DMS79 treated with DMSO at 0.1 percent for 48 hours (cell line): ENCODE measurements at places on chromosomes 1 and 21.

GRCh38 chr1:38330799-38331198, 284.2 kb upstream of the POU3F1 start:
- DNase-seq: no peak

DNA sequence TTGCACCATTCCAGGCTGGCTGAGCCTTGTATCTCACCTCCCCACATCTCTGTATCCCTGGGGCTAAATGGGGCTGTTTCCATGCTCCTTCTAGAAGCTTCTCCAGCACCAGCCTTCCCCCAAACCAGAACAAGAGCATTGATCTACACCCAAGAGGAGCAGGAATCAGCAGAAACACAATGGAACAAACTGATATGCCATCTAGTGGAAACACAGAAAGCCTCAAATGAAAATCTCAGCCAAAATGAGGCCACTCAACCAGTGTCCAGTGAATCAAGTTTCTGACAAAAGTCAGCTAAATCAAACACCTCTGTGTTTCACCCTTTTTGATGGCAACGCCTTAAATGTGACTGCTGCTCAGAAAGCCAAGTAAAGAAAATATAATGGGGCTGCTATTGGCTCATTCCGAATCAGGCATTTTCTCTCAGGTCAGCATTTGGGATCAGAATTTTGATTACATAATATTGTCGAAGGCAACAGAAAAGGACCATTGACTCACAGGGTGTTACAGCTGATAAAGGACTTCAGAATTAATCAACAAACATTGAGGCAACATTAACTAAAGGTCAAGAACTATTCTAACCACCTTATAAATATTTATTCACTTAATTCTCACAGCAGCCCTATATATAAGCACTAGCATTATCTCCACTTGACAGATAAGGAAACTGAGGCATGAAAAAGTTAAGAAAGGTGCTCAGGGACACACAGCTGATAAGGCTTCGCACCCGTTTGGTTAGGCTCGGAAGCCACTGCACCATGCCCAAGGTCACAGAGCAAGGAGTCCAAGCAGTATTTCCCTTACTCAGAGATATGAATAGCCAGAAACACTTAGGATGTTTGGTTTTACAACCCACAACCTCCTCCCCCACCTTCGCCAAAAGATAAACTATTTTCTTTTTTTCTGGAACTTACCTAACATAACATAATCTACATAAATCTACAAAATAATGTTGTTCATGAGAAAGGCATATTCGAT, 85.8 kb upstream of the KCNJ15 start:
- DNase-seq: no peak

DNA sequence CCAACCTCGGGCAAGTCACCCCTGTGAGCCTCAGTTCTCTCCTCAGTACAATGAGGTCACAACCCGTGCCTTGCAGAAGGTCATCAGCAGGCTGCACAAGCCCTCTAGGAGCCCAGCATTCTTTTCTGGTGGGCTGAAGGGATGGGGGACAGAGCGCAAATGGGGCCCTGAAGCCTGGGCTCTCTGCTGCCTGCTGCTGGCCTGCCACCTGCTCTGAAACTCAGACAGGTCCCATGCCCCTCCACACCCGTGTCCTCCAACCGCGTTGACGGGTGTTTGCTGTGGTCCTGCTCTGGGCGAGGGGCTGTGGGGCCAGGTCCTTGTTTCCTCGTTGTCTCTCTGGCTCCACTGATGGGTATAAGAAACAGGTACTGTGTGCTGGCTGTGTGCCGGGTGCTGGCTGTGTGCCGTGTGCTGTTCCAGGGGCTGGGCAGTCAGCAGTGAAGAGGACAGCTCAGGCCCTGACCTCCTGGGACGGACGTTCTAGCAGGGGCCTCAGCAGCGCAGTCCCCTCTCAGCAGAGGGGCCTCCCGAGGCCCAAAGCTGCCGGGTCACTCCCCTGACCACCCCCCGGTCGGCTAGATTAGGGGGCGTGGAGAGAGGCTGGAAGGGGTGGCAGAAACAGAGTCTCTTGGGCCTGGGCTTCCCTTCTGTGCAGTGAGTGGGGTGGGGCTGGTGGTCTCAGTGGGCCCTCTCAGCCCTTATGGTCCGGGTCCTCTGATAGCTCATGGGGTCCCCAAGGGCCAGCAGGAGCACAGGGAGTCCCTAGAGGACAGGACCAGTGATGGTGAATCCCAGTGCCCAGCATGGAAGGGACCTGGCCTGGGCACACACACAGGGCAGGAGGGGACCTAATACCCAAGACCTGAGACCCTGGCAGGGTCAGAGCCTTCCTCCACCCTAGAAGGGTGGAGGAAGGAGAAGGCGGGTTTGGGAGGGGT, 42.1 kb downstream of the DMRTB1 start:
- peak; percentile 49 for DNase-seq

DNA sequence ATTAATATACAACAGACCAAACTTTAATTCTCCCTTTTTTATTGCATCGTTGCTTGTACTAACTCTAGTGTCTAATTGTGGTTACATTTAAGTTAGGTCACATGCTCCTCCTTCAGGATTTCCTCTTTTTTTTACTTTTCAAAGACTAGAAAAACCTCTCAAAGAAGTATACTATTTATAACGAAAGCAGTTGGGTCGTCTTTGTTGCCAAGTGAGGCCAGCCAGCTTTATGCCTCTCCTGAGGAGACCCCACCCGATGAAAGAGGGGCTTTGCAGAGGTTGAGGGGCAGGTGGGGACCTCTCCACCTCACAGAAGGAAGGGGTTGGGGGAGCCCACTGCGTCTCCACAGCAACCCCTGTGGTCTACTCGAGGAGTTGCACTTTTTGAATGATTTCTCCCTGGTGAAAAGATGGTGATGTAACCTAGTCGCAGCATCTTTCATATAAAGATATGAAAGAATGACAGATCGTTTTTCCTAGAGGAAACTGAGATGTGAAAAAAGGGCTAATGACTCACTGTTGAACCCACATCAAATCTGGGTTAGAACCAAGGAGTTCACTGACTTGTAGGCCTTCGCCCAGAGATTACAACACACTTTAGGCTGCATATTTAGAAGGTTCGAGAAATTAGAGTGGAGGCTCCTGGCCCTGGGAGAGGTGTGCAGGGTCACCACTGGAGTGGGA, 6.4 kb downstream of the TGFB2 start:
- DNase-seq: no peak

- no peak for DNase-seq
Observed at GRCh38 chr1:214296860-214297745, 16.1 kb downstream of the SMYD2 start.

GRCh38 chr21:35783721-35784120, 276.6 kb downstream of the SETD4 start:
- DNase-seq: no peak

DNA sequence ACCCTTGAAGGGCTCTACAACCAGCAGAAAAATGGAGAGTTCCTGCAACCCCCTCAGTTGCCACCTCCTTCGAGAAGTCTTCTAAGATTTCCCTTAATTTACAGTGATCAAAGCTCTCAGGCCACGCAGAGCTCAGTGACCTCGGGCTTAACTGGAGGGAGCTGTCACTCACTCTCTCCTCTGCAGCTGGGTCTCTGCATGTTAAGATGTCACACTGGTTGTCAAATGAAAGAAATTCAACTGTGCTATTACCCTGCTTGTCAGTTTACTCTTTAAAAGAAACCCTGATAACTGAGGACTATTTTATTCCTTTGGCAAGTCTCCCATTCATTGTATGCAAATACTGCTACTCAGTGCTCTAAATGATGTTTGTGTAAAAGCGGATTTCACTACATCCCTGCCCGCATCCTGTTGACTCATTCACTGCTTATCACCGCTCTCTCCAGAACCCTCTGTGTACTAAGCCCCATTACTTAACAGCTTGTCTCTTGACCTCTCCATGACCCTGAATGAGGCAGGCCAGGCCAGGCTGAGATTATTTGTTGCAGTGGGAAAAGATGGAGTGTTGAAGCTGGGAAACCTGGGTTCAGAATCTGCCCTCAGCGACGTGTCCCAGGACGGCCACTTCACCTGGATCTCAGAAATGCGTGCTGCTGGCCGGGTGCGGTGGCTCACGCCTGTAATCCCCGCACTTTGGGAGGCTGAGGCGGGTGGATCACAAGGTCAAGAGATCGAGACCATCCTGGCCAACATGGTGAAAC, 13.7 kb downstream of the DHRS3 start:
- no peak for DNase-seq

GRCh38 chr21:38861989-38862683, 56.4 kb downstream of the ETS2 start:
- no peak for DNase-seq

- no peak for DNase-seq
Observed at GRCh38 chr1:84089465-84089864, 54.6 kb upstream of the PRKACB start.

DNA sequence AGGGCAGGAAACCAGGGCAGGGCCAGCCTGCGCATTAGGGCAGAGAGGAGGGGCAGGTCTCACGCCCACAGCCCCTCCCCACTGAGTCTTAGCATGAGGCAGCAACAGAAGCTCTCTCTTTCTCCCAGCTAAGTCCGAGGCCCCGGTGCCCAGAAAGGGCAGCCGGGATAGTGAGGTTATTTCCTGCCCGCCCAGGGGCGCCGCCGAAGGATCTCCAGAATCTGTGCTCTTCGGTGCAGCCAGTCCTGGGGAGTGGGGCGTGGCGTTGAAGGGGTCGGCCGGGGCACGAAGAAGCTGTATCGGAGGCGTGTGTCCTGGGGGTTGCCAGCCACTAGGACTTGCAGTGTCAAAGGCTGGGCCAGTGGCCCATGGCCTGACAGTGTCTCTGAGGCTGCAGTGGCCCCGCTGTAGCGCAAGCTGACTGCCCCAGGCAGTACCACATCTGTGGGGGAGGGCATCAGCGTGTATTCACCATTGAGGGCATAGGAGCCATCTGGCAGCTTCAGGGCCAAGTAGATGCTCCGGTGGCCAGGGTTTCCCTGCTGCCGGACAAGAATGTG, 7.8 kb downstream of the ADAMTS4 start:
- no peak for DNase-seq

DNA sequence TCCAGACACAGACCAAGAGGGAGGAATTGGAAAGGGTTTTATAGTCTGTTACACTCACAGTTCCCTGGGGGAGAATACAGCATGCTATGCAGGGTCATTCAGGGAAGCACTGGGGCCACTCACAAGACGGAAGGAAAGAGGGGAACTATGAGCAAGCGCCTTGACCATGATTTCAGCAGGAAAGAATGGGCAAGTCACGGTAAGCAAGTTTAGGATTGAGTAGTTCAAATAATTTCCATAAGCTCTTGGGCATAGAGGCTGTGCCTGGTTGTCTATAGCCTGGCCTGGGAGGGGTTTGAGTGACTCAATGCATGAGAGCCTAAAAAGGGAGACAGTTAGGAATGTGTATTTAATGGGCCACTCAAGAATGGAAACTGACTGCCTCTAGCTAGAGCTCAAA, 176.7 kb downstream of the TTLL7 start:
- DNase-seq: no peak

DNA sequence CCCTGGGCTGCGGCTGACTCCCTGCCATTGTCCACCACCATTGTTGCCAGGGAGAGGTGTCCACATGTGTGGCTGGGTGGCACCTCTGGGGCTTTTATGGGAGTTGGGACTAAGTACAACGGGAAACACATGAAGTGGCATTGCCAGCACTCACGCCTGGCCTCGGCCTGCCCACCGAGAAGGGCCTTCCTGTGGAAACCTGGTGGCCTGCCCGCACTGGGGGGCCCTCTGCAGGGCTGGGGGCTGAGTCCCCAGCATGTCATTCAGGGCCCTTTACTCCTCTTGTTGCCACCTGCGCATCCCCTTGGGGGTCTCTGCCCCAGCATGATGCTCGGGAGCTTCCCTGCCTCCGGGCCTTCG, 35.5 kb upstream of the RUNX3 start:
- no peak for DNase-seq

- DNase-seq: peak; percentile 25
Observed at GRCh38 chr1:51953079-51953478, 37.4 kb downstream of the RAB3B start.

GRCh38 chr1:40583980-40584379, 52.5 kb downstream of the ZNF684 start:
- DNase-seq: no peak

DNA sequence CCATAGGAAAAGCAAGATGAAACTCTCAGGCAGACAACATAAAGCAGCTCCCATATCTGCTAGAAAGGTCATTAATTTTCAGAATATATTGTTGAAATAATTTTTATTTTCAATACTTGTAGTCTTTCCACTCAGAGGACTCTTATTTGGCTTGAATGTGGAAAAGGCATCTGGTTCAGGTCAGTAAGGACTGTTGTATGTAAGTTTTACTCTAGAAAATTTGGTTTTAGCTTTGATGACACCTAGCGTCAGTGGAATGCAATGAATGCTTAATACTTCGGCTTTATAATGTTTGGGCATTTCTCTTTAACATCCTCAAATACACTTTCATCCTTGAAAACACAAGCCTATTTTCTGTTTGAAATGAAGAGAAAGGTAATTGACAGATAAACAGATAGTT, 63.3 kb downstream of the LRRC40 start:
- DNase-seq: no peak

GRCh38 chr1:223330466-223330865, 33.5 kb downstream of the SUSD4 start:
- no peak for DNase-seq

GRCh38 chr1:21469581-21469980, 29.6 kb downstream of the NBPF3 start:
- no peak for DNase-seq

DNA sequence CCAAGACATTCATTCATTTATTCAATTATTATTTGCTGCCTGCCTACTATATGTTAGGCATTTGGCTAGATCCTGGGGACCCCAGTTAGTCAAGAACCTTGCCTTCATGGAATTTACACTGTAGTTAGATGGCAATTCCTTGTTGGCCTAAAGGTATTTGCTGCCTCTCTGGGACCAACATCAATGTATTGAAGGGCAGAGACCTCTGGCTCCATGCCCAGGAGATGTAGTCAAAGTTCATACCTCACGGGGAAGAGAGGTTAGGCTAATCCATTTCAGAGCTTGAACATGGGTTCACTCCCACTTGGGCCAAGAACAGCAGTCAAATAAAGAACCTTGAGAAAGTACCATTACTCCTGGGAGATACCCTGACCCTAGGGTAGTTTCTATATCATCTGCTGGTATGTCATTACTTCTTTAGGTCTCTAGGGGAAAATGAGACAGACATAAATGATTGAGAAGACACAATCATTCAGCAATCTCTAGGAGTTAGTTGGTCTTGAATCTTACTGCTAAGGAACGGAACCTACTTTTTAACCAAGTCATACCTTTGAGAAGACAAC, 32.0 kb downstream of the SORT1 start:
- no peak for DNase-seq

GRCh38 chr1:10734962-10735544, 61.4 kb downstream of the CASZ1 start:
- DNase-seq: peak; percentile 63
